ENCODE measurements at places on chromosomes 3 and 15.

GRCh38 chr15:51083641-51084166, 11.0 kb downstream of the TNFAIP8L3 start:
- no peak for DNase-seq

GRCh38 chr3:186094696-186095425, 14.0 kb downstream of the ETV5 start:
- no peak for DNase-seq

DNA sequence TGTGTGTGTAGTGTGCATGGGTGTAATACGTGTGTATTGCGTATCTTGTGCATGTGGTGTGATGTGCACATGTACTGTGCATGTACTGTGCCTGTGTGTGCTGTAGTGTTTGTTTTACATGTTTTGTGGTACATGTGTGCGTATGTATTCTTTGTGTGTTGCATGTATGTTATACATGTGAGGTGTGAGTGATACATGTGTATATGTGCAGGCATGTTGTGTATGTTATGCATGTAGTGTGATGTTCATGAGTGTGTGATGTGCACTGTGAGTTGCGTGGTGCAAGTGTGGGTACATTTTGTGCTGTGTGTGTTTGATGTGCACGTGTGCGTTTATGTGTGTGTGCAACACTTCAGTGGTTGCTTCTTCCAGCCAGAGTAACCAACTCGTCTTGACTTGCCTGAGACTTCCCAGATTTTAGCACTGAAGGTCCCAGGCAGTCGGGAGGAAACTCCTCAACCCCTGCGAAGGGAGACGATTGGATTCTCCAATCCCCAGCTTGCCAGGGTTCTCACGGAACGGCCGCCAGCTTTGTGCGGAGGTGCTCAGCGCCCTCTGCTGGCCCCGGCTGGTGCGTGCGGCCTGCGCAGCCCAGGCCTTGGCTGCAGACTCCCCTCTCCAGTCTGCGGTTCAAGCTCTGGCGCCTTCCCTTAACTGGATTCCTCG, 3.6 kb downstream of the GALNT15 start:
- DNase-seq = peak; percentile 44

- DNase-seq = no peak
These were observed 4.7 kb downstream of the SLITRK3 start for GRCh38 chr3:165191491-165191890.

- DNase-seq = no peak
These were observed 245.2 kb downstream of the PLOD2 start for GRCh38 chr3:145915787-145916186.

Data from stimulated activated CD8-positive, alpha-beta memory T cell treated with anti-CD3 and anti-CD28 coated beads, Interleukin-4, amount 100 ng/mL, for 24 hours (primary cell).